Fibroblast of skin of left quadriceps (primary cell): ENCODE measurements at places on chromosomes 16 and 17.

- DNase-seq, result peak; percentile 45
These were observed 48.9 kb upstream of the MRPS23 start for GRCh38 chr17:57898487-57899311.

DNA sequence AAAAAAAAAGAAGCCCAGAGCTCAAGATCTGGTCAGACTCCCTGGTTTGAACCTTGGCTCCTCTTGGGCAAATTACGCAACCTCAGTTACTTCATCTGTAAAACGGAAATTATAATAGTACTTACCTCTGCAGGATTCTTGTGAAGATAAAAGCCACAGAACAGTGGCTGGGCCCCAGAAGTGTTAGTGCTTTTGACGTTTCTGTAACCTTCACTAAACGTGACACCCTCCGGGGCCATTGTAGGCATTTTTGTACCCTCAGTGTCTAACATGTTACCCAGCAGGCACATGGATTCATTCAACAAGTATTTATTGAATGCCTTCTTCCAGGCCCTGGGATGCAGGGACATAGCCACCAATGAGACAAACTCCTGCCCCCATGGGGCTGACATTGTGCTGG is 58.0 kb downstream of the PITPNC1 start:
- DNase-seq, result no peak

DNA sequence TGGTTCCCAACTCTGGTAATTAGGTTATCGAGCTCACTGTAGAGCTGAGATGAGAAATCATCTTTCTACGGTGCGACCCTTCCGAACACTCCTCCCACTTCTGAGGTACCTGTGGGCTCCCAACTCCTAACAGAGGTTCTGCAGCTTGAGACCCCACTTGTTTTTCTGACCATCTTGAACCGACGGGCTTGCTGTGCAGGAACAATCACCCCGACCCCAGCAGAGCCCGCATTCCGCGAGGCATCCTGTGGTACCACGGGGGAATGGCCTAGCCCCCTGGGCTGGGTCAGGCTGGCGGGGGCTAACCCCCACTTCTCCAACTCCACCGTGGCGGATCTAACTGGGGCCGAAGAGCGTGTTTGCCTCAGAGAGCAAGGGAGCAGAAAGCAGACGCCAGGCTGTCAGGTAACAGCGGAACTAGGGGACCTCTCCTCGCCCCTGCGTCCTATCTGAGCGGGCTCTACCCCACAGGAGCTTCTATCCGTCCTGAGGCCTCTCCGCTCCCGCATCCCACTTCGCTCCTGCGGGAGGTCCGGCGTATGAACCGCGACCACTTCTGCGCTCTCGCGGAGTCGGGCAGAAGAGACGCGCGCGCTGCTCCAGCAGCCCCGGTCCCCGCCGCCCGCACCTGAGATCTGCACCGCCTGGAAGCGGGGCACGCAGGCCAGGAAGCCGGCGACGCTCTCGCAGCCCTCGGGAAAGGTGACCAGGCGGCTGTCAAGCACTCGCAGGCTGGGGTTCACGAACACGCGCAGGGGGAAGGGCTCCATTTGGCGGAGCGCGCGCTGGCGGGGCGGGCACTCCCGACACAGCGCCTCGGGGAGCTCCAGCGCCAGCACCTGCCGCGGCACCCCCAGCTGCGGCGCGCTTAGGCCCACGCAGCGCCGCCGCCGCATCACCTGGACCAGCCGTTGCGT is 761 bp downstream of the PDF start:
- DNase-seq, result no peak

- no peak for DNase-seq
These were observed 60.4 kb upstream of the TOB1 start for GRCh38 chr17:50926523-50926922.

GRCh38 chr16:85520853-85521521 is 92.1 kb upstream of the GSE1 start:
- DNase-seq, result no peak

DNA sequence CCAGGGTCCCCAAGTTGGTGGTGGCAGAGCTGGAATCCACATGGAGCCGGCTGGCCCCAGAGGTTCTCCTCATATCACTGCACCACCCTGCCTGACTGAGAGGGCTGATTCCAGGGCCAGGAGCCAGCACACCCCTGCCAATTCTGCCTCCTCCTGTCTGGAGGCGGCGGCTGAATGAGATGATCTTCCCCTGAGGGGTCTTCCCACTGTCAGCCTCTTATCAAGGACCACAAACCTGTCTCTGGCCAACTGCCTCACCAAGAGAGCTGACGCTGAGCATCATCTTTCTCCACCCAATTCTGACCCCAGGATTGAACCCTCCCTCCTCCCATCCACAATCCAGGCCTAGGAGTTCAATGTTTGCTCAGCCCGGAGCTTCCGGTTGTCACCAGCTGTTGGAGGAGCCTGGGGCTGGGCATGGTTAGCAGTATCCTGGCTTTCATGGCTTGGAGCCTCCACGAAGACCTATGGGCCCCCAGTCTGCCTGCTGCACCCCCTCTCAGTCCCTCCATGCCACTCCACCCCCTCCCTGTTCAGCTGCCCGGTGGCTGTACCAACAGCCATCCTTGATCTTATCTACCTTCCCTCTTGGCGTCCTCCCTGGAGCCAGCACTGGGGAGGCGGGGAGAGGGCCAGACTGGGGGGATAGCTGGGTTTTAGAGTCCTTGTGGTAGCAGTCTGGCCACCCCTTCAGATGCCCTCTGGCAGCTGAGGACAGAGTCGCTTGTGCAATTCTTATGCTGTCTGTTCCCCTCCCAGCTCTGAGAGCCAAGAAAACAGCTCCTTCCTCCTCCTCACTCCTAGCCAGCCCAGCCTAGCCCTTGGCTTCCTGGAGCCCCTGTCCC is 25.6 kb downstream of the ABCC3 start:
- DNase-seq, result no peak
